ENCODE measurements at places on chromosomes 6 and 20. TPM values are rescaled to one million over a fixed set of nuclear protein-coding genes. Genes with fewer than 3 reads are reported as not detected.

The EEF1A2 gene
- 0.45 TPM for total RNA-seq

The DXO gene
- 17.3 TPM for total RNA-seq

The DNMT3B gene
- total RNA-seq, result 3.5 TPM

The CNR1 gene
- not detected for total RNA-seq

The SIRPB2 gene
- total RNA-seq, result not detected

The MAFB gene
- total RNA-seq, result 0.05 TPM

The SKIC2 gene
- 77.1 TPM for total RNA-seq

The ARMH2 gene
- 1.4 TPM for total RNA-seq

The ELOVL2 gene
- total RNA-seq, result not detected

The FAXC gene
- not detected for total RNA-seq

The BTN1A1 gene
- not detected for total RNA-seq

The CLVS2 gene
- total RNA-seq, result not detected

The SLC17A3 gene
- 0.55 TPM for total RNA-seq

The GSTA1 gene
- not detected for total RNA-seq

The LZTS3 gene
- 0.45 TPM for total RNA-seq

The UNC5CL gene
- 1.2 TPM for total RNA-seq

The MMP24 gene
- not detected for total RNA-seq

The ALDH5A1 gene
- 5.9 TPM for total RNA-seq

The TRIM31 gene
- total RNA-seq, result not detected

The ULBP3 gene
- total RNA-seq, result 0.98 TPM

The IFNGR1 gene
- 22.5 TPM for total RNA-seq

The NKAPL gene
- total RNA-seq, result not detected

The RIPPLY2 gene
- not detected for total RNA-seq

The PAK5 gene
- total RNA-seq, result not detected

The AIF1 gene
- total RNA-seq, result 70.2 TPM

The KCNB1 gene
- 0.02 TPM for total RNA-seq

The TAB2 gene
- 156 TPM for total RNA-seq

The PABPC1L gene
- 55.7 TPM for total RNA-seq

The GTPBP2 gene
- 93.0 TPM for total RNA-seq

The RNF182 gene
- not detected for total RNA-seq

The PSORS1C2 gene
- not detected for total RNA-seq

The FAM83D gene
- total RNA-seq, result 17.3 TPM

The CDH4 gene
- total RNA-seq, result 0.05 TPM

The THBD gene
- not detected for total RNA-seq

All from T-helper 2 cell treated with Interferon-gamma antibody and Interleukin-4, amounts not matched to agents 100 ng/mL and 5 ng/mL, for 36 hours (primary cell).